ENCODE measurements at places on chromosomes 4 and X.

GRCh38 chr4:723751-724530 lies 18.3 kb downstream of the PCGF3 start:
- no peak for DNase-seq

GRCh38 chr4:53232371-53232770 lies 133.5 kb downstream of the SCFD2 start:
- DNase-seq, result no peak

- no peak for DNase-seq
These were observed 154.0 kb upstream of the RASGEF1B start for GRCh38 chr4:81625422-81626417.

DNA sequence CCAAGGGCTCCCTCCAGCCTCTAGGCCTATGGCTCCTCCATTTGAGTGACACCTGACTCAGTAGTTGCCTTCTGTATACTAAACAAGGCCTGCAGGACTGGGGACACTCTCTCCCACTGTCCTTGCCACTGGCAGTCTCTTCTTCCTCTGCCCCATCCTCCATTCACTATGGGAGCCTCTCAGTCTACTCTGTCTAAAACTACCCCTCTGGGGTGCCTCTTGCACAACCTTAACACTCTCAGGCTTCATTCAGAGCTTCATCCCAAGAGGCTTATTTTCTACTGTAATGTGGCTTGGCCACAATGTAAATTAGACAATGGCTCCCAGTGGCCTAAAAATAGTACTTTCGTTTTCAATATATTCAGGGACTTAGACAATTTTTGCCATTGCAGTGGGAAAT lies 133.0 kb downstream of the ZC4H2 start:
- DNase-seq, result no peak

DNA sequence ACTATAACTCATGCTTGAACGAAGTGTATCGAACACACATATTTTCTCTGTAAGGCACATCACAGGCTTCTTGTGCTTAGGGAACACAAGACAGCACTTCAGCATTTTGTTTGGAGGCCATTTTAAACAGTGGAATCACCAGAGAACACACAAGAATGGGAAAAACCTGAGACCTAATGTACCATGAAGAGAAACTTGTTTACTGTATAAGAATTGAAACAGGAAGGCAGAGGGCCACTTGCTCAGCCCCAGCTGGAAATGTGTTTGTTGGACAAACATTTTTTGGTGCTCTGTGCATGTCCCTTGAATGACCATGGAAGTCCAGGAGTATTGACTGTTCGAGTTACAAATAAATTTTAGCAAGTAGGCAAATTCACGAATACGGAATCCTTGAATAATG lies 47.5 kb downstream of the RAPGEF2 start:
- DNase-seq, result no peak

DNA sequence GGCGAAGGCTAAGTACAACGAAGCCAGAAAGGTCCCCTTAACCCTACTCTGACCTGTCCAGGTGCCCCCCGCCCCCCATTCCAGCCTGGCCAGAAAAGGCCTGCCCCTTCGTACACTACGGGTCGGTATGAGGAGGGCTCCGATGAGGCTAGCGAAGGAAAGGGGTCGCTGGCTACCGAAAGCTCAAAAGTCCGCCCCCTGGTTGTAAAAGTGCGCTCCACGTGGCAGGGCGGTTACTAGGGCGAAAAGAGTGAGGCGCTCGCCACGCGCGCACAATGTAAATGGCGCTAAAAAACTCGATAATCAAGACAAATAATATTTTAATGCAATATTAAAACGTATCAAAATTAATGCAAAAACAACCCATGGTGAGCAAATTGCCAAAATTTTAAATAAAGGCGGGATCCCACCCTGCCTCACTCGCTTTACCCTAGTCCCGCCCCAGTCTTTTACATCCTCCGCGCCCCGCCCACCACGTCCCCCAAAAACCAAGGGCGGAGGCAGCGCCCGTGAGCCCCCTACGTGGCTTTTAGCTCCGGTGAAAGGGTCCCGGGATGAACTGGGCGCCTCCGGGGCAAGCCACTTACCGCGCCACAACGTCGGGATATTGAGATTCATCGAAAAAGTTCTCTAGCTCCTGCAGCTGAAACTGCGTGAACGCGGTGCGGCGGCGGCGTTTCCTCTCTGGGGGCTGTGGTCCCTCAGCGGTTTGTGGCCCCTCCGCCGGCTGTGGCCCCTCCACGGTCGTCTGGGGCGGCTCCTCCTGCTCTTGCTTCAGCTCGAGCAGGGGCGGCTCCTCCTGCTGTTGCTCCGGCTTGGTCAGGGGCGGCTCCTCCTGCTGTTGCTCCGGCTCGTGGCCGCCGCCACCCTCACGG lies 929 bp downstream of the ESX1 start:
- DNase-seq, result no peak

DNA sequence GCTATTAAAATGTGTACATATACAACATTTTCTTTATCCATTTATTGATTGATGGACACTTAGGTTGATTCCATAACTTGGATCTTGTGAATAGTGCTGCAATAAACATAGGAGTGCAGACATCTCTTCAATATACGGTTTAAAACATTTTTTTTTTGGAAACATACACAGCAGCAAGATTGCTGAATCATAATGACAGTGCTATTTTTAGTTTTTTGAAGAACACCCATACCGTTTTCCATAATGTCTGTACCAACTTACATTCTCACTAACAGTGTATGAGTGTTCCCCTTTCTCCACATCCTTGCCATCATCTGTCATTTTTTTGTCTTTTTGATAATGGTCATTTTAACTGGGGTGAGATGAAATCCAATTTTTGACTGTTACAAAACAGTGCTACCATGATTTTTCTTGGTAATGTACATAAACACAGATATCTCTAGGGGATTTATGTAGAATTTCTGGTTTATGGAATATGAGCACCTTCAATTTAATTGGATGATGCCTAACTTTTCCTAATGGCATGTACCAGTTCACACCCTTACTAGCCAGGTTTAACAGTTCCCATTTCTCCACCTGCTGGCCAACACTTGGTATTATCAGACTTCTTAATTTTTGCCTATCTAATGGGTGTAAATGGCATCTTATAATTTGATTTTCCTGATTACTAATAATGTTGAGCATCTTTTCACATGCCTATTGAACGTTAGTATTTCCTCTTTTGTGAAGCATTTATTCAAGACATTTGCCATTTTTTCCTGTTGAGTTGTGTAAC lies 21.0 kb upstream of the TMSB15B start:
- DNase-seq, result no peak

GRCh38 chr4:94673961-94674360 lies 83.8 kb upstream of the BMPR1B start:
- no peak for DNase-seq

DNA sequence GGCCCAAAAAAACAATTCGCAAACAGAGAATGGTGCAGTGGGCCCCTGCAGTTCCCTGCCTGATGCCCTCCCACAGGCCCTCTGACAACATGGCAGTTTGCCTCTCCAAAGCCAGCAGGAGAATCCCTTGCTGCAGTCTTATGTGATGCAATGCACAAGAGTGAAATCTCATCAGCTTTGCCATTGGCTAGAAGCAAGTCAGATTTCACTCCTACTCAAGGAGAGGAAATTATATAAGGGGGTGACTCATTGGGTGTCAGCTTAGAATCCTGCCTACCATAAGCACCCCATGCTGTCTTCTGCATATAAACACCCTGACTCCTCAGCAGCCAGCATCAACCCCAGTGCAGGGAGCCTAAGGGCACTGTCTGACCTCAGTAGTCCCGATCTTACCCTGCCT lies 157.3 kb upstream of the LDB2 start:
- DNase-seq, result no peak

GRCh38 chrX:2301901-2302300 lies 198.9 kb downstream of the DHRSX start:
- DNase-seq, result no peak

DNA sequence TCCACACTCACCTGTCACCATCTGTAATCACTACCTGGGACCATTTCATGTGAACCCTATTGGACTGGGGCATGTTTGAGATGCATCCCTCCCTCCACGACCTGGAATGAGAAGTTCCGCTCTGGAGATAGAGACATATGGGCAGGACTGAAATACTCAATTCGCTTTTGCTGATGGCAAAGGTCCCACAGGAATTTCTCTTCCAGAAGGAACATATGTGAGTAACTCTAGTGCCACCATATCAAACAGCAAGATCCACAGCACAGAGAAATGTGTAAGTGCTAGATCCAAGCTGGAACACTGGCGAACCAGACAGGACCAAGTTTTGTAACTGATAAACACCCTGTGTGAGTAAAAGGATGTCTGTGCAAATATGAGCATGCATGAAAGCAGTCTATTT lies 43.9 kb downstream of the SEL1L3 start:
- DNase-seq, result no peak

DNA sequence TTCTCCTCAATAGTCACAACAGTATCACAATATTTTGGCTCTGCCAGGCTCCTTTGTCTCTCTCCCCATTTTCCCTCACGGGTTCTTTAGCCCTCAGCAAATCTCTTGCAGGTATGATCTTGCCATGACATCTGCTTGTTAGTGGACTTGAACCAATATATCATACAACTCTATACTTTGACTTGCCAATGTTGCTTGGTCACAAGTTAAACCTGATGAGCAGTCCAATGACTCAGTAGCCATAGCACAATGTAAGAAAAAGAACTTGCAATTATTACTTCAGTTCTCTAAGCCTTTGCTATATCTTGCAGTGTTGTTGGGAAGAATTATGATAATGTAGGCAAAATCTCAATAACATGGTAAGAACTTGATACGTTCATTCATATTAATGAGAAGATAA lies 174.6 kb upstream of the NRK start:
- DNase-seq, result no peak

- DNase-seq, result no peak
These were observed 62.5 kb upstream of the GPR174 start for GRCh38 chrX:79081895-79082512.

DNA sequence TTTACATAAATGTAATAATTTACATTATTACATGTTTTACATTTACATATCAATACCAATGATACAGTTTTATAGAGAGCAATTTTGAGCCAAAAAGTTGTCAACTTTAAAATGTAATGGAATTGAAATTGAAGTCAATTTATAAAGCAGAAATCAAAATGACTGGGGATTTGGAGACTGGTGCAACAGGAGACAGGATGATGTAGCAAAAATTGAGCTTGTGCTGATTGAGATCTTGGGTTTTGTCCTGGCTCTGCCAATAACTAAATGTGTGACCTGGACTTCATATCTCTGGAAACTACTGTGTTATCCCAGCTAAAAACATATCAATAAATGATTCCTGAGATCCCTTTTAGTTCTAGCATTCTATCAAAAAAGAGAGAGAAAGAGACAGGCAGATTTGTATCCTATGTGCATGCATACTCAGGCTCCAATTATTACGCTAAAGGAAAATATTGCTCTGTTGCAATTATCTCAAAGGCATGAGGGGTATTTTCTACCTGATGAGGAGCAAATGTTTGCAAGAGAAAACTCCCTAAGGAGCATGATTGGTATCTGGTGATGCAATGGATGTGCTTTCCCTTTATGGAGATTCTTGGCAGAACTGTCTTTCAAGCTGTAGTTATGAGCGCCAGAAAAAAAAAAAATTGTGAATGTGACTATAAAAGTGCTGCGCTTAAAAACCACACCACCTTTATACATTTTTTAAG lies 14.7 kb downstream of the EXOC1L start:
- DNase-seq, result no peak

GRCh38 chr4:77236806-77237205 lies 79.8 kb downstream of the CCNG2 start:
- DNase-seq, result no peak

GRCh38 chr4:141352909-141353525 lies 132.3 kb downstream of the ZNF330 start:
- DNase-seq, result no peak

- no peak for DNase-seq
These were observed 1886.0 kb upstream of the PCDH7 start for GRCh38 chr4:28834120-28834519.

- no peak for DNase-seq
These were observed 24.1 kb upstream of the WFS1 start for GRCh38 chr4:6245246-6246169.

DNA sequence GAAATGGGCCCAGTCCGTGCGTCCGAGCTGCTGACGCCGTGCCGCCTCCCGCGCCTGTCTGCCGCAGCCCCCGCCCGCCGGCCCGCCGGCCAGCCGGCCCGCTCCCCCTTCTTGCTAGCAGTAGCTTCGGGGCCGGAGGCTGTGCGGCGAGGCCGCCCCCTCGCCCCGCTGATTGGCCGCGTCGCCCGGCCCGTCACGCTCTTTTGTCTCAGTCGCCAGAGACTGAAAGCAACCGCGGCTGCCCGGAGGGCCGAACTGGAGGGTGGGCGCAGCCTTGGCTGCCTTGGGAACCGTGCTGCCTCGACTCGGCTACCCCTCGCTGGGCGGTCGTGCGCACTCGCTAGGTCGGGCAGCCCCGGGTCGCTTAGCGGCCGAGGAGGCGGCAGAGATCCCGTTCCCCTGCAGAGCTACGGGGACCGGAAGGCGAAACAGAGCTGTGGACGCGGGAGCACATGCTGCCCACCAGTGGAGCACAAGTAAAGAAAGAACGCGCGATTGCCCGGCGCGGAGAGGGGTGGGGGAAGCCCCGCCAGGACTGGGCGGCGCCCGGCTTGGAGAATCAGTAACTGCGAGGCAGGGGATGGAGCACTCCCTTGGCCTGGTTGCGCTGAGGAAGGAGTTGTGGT lies at the start of gene ZCCHC18:
Gene ZCCHC18, plus strand, starts transcription at position 198 of the 626 bp plus-strand sequence. CDS start 1,589 bp downstream, outside the sequence.
- DNase-seq, result no peak

- DNase-seq, result no peak
These were observed 4.9 kb downstream of the SEPTIN11 start for GRCh38 chr4:76954489-76954888.

- no peak for DNase-seq
These were observed 118.9 kb upstream of the GK2 start for GRCh38 chr4:79526641-79527565.
